HFFc6 (cell line): ENCODE measurements at places on chromosomes 11 and 22. TPM values are rescaled to one million over a fixed set of nuclear protein-coding genes. Genes with fewer than 3 reads are reported as not detected.

- H3K4me3 ChIP-seq: no peak overlapping the region
- peaks cover 2% of the 10 kb centered on the region; the same call in 1 of the 2 replicates for H3K27me3 ChIP-seq
- DNase-seq: no peak
- no peak overlapping the region for H3K27ac ChIP-seq
- H3K36me3 ChIP-seq: peaks cover 19% of the 10 kb centered on the region
Observed at GRCh38 chr22:28950617-28951411, 67.4 kb downstream of the ZNRF3 start.

DNA sequence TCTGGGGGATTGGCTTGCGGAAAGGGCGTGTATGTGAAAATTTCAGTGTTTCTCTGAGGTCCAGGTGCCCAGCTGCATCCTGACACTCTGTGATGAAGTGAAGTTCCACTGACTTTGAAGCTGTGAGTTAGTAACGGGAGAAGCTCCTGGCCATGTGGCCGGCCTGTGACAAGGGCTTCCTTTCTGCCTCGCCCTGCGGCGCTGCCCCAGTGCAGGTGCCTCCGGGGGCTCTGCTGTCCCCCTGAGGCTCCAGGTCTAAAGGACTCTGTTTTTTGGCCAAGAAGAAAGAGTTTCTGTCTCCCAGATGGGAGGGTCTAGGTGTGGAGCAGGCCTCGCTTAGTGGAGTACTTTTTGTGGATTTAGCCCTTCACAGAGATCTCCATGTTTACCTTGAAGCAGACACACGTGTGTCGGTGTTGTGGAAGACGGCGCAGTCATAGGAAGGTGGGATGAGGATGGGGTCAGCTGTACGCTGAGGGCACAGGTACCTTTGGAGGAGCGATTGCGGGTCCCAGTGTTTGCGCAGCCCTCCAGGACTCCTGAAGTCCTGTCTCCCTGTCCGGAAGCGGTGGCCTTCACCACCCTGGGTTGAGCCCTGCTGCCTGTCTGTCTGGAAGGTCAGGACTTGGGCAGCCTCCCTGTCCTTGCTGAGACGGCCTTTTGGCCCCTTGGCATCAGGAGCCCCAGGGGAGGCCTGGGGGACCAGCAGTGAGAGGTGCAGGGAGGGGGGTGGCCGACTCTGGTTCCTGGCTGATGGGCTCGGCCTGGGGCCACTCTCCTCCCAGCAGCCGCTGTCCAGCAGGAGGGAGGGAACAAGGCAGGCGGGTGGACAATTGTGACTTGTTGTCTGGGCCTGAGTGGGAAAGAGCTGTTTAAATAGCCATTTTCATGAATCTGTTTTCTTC is 1249.3 kb downstream of the BRD1 start:
- no peaks in the 10 kb centered on the region for H3K4me1 ChIP-seq
- no peaks in the 10 kb centered on the region for H3K36me3 ChIP-seq
- H3K27ac ChIP-seq: no peak overlapping the region
- H3K4me3 ChIP-seq: no peak overlapping the region
- no peak for DNase-seq

Gene MAPK12
- total RNA-seq: 33.7 and 36.7 TPM in 2 replicates

- peaks cover 10% of the 10 kb centered on the region; the same call in 1 of the 2 replicates for H3K36me3 ChIP-seq
- H3K27ac ChIP-seq: peak overlapping the region; percentile 85
- peak; percentile 89 for DNase-seq
- H3K27me3 ChIP-seq: peaks cover 3% of the 10 kb centered on the region
- H3K4me3 ChIP-seq: peak overlapping the region; percentile 34; the same call in 1 of the 2 replicates
Observed at GRCh38 chr11:19087658-19088057, 27.1 kb upstream of the MRGPRX2 start.

GRCh38 chr11:4185561-4185960 is 91.0 kb downstream of the RRM1 start:
- DNase-seq: no peak
- H3K27ac ChIP-seq: no peak overlapping the region

GRCh38 chr11:85301895-85302678 is 325.1 kb downstream of the DLG2 start:
- H3K4me1 ChIP-seq: no peaks in the 10 kb centered on the region
- no peak overlapping the region for H3K4me3 ChIP-seq
- no peak overlapping the region for H3K27ac ChIP-seq
- DNase-seq: no peak
- no peaks in the 10 kb centered on the region for H3K36me3 ChIP-seq
